Stimulated activated CD8-positive, alpha-beta memory T cell treated with anti-CD3 and anti-CD28 coated beads, Interleukin-4, amount 100 ng/mL, for 1 hour (primary cell): ENCODE measurements at places on chromosomes 5 and 9.

- no peak for DNase-seq
Measured at GRCh38 chr9:107720501-107720900, 230.9 kb upstream of the KLF4 start.

GRCh38 chr5:51829230-51829629 is 446.0 kb downstream of the ISL1 start:
- no peak for DNase-seq

DNA sequence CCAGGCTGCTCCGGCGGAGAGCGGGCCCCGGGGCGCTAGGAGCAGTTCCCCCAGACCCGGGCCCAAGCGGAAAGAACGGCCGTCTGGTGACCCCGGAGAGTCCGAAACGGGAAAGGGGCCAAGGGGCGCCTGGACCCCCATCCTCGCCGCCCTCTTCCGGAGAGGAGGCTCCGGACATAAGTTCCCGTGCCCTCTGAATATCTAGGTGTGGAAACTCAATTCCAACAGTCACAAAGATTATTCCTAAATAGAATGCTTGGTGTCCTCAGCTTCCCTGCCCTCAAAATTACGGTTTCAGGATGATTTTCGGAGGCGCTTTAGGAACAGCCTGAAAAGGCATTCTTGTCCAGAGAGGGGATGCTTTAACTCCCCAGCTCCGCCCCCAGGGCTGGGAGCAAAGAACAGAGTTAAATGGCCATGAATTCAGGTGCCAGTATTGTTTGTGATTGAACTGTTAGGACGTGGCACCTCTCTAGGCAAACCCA is 681 bp upstream of the LHFPL2 start:
- DNase-seq, result no peak

DNA sequence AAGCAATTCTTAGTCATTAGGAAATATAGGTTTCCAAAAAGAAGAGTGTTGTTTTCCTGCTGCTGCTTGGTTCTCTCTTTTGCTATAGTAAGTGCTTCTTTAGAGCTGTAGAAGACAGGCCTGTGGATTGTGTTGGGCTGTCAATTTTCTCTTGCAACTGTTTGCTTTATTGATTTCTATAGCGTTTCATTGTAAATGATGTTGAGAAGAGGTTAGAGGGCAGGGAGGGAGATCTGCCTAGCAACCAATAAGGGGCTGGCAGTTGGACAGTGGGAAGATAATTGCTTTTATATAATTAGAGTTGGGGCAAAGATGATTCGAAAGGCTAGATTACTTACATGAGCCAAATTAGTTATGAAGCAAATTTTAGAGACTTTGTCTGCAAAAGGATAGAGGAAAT is 11.1 kb downstream of the UNC13B start:
- no peak for DNase-seq
